ENCODE measurements at places on chromosomes 1 and 21. TPM values are rescaled to one million over a fixed set of nuclear protein-coding genes. Genes with fewer than 3 reads are reported as not detected.

PRELP gene
- total RNA-seq: 200 TPM

OR2L8 gene
- total RNA-seq: 0.53 TPM

NFIA gene
- total RNA-seq: 143 TPM

CBR1 gene
- total RNA-seq: 74.5 TPM

PROX1 gene
- 2.8 TPM for total RNA-seq

UBIAD1 gene
- 13.9 TPM for total RNA-seq

ERICH3 gene
- 0.45 TPM for total RNA-seq

MCOLN2 gene
- 6.5 TPM for total RNA-seq

C4BPB gene
- 1.8 TPM for total RNA-seq

DNA sequence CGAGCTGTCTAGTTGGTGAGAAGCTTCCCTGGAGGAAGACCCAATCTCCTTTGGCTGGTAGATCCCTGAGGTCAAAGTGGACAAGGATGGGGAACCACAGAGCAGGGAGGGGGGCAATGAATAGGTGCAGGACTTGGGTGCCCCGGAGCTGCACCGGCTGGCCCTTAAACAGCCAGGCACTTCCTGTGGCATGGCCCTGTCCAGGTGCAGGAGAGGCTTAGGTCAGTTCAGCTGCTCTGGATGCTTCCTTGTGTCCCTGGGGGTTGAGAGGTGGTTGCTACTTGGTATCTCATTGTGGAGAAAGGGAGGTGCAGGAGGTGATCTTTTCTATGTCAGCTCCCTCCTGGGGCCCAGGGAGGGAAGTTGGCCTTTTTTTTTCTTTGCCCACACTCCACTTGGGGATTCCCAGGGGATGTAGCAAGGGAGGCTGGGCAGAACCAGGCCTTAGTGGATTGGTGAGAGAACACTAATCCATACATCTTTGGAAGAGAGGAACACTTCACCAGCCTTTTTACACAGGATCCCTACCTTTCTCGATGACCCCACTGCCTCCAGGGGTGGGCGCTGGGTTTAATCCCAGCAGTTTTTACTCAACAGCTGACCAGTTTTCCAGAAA is 1.2 kb upstream of the ST3GAL3 start:
- DNase-seq: no peak

GRCh38 chr1:40038697-40039096 is 1.8 kb upstream of the CAP1 start:
- no peak for DNase-seq

DNA sequence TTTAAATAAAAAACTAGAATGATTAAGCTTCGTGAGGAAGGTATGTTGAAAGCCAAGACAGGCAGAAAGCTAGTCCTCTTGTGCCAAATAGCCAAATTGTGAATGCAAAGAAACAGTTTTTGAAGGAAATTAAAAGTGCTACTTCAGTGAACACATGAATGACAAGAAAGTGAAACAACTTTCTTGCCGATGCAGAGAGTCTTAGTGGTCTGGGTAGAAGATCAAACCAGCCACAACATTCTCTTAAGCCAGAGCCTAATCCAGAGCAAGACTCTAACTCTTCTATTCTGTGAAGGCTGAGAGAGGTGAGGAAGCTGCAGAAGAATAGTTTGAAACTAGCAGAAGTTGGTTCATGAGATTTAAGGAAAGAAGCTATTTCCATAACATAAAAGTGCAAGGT is 63.2 kb downstream of the TTC3 start:
- DNase-seq: no peak

DNA sequence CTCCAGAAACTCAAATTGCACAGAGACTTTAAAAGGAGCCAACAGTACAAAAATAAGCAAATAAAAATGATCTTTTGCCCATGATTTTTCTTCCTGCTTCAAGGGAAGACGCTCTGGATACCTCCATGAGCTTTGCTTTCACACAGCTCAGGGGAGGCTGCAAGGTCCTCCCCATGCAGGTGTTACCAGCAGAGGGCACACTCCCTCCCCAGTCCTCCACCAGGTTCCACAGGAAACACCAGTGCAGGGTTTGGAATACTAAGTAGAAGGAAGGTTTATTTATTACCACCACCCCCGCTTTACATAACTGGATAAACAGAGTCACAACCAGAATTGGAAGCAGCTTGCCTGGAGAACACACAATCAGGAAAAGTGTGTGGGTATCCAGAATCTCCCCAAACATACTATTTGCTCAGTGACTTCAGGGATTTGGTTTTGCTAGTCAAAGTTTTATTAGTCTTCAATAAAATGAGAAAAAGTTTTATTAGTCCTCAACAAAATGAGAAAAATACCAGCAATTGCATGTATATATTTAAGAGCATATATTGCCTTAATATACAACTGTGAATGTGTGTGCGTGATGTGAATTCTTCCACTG is 37.3 kb downstream of the HSD3B1 start:
- DNase-seq: no peak

DNA sequence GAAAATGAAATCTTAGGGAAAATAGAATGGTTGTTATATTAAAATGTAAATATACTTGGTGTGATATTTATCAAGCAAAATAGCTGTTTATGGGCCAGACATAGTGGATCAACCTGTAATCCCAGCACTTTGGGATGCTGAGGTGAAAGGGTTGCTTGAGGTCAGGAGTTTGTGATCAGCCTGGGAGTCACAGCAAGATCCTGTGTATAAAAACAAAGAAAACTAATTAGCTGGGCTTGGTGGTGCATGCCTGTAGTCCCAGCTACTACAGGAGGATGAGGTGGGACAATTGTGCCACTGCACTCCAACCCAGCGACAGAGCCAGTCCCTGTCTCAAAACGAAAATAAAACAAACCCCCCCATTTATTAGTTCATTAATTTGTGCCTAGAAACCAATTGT is 21.6 kb upstream of the CFHR1 start:
- no peak for DNase-seq

DNA sequence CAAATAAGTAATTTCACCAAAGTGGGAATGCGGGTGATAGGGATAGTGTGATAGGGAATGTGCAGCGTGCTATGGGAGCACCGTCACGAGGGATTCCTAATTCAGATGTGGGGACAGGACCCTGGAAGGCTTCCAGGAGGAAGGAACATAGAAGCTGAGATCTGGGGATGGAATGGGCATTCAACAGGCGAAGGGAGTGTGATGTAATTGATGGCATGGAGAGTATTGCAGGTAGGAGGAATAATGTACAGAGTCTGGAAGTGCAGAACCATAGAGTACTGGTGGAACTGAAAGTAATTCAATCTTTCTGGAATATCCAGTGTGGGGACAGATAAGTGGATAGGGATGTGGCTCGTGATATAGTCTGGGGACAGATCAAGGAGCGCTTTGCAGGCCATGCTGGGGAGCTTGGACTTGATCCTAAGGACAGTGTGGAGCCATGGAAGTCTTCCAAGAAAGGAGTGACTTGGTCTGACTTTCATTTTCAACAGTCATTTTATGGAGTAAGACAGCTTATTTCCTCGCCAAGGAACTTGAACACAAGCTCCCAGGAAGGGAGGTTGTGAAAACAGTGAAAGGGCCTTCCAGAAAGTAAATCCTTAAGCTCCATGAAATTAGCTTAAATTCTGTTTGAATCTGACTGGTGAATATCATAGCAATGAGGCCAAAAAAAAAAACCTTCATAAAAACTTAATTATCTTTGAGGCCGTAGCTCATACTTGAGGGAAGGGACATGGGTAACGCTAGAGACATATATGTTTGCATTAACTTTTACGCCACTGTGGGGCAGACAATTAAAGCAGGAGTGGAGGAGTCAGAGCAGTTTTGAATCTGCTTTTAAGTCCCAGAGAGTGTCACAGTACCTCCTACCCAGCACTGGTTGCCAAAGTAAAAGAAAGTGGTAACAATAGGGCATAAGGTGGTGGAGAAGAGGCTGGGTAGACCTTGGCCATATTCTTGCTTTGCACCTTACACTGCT is 55.8 kb downstream of the ROR1 start:
- DNase-seq: no peak

GRCh38 chr1:162397039-162397448 is 14.9 kb downstream of the SH2D1B start:
- no peak for DNase-seq

DNA sequence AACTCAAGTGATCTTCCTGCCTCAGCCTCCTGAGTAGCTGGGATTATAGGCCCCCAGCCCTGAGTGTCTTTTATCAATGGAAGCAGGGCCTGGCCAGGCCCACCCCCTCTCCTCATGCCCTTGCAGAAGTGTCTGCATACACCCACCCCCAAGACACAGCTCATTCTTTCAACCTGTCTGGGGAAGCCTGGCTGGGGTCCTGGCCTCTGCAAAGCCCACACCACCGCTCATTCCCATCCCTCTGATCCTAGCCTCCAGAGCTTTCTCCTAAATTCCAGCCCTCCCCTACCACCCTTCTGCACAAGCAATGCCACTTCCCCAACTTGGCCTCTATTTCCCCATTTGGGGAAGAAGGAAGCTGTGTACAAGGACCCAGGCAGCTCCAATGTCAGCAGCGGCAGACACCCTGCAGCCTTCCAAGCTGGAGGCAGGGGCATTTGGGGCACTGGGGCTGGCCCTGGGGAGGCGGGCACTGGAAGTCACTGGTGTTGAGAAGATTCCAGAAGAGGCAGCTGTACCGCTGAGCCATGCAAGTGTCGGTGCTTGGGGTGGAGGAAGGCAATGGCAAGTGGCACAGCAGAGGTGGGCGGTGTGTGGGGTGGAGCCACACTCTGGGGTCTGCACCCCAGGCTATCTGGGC is 33.7 kb upstream of the ARF1 start:
- no peak for DNase-seq

- DNase-seq: no peak
These were observed 4.0 kb upstream of the EXTL1 start for GRCh38 chr1:26017606-26018005.

DNA sequence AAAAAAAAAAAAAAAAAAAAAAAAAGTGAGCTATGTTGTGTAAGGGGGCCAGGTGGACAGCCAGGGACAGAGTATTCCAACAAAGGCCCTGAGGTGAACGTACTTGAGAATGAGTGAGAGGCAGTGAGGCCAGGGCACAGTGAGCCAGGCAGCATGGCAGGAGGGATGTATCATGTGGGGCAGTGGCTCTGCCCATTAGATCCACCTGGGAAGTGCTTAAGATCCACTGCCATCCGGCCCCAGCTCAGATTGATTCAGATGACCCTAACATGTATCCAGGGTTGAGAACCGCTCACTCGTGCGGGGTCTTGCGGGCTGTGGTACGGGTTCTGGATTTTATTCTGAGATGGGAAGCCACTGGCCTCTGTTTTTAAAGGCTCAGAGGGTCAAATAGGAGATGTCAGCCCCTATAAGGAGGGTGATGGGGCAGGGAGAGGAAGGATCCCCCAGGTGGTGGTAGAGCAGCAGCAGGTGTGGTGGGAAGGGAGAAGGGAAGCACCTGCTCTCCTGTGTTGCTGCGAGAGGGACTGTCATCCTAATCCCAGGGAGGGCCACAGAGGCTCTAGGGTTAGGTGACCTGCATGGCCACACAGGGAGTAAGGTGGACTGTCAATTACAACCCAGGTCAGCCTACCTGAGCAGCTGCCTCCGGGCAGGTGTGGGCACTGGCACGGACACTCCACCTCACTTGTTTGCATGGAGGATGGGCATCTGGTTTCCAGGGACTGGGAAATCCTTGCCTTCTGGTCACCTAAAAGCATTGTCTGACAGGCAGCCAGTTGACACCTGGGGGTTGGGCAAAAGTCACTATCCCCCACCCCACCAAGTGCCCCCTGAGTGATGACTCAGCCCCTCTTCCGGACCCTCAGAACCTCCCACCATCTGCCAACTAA is 31.6 kb downstream of the CDK18 start:
- peak; percentile 36 for DNase-seq

DNA sequence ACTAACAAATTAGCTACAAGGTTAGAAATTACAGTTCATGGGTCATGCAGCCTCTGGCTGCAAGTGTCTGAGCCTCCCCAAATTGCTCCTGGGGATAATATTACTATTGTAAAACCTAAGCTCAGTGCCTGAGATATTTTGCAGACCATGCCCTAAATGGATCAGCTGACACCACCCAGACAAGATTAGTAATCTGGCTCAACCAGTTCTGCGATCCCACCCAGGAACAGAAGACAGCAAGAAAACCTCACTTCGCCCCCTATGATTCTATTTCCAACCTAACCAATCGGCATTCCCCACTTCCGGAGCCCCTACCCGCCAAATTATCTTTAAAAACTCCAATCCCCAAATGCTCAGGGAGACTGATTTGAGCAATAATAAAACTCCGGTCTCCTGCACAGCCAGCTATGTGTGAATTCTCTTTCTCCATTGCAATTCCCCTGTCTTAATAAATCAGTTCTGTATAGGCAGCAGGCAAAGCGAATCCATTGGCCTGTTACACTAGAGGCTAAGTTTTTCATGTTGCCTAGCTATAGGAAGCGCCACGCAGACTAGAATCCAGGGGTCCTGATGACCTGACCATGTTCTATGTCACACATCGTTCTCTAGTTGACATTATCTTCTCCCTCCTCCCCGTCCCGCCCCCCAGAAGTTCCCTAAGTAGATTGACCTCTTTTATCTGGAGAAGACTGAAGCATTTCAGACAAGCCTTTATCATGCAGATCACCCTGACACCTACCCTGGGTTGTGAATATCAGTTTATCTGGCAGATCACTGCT is 22.4 kb upstream of the ZFYVE9 start:
- no peak for DNase-seq

- DNase-seq: no peak
These were observed 1.7 kb upstream of the MIB2 start for GRCh38 chr1:1613509-1614082.

DNA sequence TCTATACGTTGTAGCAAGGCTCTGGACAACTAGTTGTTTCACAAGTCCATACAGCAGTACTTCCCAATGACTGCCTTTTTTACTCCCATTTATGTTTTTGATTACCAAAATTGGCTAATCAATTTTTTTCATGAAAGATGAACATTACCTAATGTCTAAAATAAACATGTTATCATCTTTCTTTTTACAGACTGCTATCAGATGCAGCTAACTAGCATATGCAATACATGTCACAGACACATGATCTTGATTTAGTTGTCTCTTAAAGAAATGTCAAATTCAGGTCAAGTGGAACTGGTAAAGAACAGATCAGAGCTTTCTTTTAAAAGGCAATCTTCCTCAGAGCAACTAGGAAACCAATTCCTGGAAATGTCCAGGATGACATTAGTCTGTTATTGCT is 630 bp upstream of the DBT start:
- no peak for DNase-seq

DNA sequence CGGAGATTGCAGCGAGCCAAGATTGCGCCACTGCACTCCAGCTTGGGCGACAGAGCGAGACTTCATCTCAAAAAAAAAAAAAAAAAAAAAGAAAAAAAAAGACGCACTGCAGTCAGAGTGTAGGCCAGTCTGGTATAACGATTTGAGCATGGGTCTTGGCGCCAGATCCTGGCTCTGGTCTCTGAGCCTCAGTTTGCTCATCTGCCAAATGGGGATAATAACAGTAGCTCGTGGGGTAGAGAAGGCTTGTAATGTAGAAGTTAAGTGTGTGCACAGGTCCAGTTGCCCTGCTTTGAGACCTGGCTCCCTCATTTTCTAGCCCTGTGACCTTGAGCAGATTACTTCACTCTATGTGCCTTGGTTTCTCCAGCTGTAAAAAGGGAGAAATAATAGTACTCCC is 26.3 kb upstream of the GRHL3 start:
- no peak for DNase-seq
